ENCODE measurements at places on chromosomes 11 and 22.

DNA sequence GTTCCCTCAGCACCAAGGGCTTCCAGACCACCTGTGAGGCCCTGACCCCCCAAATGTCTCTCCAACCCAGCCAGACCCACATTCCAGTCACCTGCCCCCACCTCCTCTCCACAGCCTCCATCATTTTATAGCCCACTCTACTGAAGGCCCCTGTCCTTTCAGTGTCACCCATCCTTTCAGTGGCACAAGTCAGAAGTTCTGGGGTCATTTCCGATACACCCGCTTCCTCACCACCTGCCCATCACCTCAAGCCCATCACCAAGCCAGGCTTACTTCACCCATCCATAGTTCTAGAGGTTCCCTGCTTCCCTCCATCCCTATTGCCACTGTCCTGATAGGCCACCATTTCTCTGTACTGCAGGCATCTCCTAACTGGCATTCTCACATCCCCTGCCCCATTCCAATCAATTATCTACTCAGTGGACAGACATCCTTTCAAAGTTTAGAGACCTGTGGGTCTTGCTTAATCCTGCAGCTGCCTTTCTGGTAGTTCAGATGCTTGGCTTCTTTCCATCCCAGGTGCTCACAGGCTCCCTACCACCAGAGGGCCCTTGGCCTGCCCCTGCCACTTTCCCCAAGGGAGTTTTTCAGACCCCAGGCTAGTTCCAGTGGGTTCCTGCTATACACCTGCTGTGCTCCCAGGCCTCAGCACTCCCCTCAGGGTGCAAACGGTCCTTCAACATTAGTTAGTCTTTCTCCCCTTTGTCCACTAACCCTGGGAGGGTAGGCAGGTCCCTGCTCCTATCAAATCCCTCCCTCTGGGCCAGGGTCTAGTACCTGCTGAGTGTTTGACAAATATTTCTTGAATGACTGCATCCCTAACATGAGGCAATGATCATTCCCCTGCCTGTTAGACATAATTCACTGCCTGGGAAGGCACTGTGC lies 7.6 kb downstream of the KCNQ1OT1 start:
- no peak for DNase-seq

DNA sequence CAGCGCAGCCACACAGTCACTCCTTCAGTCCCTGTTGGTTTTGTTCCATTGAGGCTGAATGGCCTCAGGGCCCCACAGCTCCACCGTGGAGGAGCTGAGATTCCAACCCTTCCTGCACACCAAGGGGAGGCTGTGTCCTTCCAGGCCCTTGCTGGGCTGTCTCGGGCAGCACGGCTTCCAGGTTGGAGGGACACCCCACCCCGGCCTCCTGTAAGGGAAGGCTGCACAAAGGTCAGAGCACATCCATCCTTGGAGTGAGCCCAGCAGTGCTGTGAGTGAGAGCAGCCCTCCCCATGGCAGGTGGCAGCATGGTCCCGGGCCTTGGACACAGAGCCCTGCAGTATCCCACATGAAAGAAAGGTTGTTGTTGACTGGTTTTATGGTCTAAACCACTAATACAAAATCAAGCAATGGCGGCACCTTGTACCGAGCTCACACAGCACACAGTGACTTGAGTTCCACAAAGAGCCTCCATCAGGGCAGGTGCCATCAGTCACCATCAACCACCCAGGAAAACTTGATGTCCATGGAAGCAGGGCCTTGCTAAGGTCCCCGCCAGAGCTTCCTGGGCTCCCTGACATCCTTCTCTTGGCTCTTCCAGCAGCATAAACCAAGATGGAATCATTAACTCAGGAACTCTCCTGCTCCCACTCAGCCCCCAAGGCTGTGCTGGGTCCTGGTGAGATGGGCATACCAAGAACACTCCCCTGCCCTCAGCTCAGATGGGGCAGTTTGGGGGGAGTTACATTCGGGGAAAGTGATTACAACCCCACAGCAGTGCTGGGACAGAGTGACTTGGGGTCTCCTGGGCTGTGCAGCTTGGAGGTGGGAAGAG lies 1500.4 kb downstream of the TBC1D22A start:
- DNase-seq, result no peak

- DNase-seq, result no peak
Observed at GRCh38 chr11:130937051-130937450, 20.8 kb upstream of the SNX19 start.

DNA sequence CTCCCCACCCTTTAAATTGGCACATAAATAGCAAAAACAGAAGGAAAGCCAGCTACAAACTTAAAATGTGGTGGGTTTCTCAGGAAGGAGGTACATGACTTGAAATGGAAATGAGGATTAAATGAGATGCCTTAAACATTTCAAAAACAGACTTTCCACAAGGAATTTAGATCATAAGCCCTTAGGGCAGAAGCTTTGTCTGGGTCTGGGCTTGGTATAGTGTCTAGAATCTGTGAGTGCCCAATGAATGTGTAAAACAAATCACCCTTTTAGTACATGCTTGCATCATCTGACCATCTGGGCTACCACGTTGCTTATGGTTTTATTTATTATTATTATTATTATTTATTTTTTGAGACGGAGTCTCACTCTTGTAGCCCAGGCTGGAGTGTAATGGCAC lies 37.1 kb upstream of the CREB3L1 start:
- DNase-seq, result no peak

DNA sequence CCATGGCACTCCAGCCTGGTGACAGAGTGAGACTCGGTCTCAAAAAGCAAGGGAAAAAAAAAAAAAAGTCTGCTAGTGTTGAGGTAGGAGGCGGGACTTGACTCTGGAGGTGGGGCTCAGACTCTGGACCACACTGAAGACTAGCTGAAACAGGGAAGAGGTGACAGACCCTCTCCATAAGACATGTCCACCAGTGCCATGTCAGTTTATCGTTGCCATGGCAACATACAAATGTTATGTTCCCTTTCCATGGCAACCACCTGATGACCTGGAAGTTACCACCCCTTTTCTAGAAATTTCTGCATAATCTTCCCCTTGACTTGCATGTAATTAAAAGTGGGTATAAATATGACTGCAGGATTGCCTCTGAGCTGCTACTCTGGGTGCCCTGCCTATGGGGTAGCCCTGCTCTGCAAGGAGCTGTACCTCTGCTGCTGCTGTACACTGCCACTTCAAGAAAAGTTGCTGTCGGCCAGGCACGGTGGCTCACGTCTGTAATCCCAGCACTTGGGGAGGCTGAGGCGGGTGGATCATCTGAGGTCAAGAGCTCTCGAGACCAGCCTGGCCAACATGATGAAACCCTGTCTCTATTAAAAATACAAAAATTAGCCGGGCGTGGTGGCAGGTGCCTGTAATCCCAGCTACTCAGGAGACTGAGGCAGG lies 55.1 kb downstream of the KIAA1671 start:
- no peak for DNase-seq

GRCh38 chr22:45009606-45010531 lies at the start of gene PHF21B:
PHF21B (minus strand) TSS chr22:45010005; CDS start chr22:45009549, 456 bp downstream.
- peak; percentile 37 for DNase-seq

GRCh38 chr22:20029550-20030225 lies 8.8 kb downstream of the TANGO2 start:
- DNase-seq, result no peak

DNA sequence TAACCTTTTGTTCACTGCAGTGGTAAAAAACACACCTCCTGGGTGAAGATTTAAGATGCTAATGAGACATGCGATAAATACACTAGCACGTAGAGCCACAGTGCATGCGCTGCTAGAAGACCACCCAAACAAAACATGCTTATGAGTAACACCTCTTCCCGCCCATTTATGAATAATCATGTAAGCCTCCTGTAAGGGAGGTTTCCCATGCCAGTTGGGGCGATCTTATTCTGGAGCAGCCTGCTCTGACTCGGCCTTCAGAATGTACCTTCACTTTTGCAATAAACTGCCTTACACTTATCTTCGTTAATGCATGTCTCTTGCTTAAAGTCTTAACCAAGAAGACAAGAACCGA lies 18.1 kb upstream of the SCARF2 start:
- no peak for DNase-seq

Data from activated CD4-positive, alpha-beta T cell treated with anti-CD3 and anti-CD28 coated beads, Interleukin-2, Interleukin-6, amounts not matched to agents 100 ng/mL and 50 ng/mL, durations not matched to agents 16 hours and 8 hours (primary cell).